Smooth muscle cell of the pulmonary artery (primary cell): ENCODE measurements at places on chromosomes 2 and 18. TPM values are rescaled to one million over a fixed set of nuclear protein-coding genes. Genes with fewer than 3 reads are reported as not detected.

Gene ELOA2
- total RNA-seq: not detected in 2 replicates

Gene PLEKHB2
- 105 and 131 TPM in 2 replicates for total RNA-seq

Gene ROCK2
- 31.4 and 47.0 TPM in 2 replicates for total RNA-seq

Gene TDRD15
- not detected in 2 replicates for total RNA-seq

Gene CCDC141
- total RNA-seq: 0.53 and 0.78 TPM in 2 replicates
